ENCODE measurements at places on chromosomes 13 and 19. TPM values are rescaled to one million over a fixed set of nuclear protein-coding genes. Genes with fewer than 3 reads are reported as not detected.

DNA sequence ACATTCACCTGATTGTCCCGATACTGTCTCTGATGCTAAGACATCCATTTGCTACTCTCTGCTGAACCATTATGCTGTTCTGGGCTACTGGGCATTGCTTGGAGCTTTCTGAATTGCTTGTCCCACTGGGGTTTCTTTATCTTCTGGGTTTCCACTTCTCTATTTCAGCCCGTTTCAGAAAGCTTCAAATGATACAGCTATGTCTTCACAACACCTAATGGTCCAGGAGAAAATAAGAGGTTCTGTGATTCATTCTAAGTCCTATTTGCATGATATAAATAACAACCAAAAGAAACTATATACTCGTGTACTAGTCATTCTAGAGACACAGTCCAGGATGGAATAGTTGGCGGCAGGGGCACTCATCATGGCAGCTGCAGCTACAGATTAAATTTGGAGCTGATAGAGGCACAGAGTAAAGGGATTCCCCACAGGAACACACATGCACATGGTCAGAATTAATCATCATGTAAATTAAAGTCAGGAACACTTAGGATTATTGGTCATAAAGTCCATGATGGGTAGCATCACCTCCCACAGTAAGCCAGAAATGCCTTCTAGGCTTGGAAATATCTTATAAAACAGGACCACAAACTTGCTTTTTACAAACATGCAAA, 33.3 kb upstream of the SCEL start:
- no peaks in the 10 kb centered on the region for H3K36me3 ChIP-seq
- H3K27me3 ChIP-seq, result peaks cover 21% of the 10 kb centered on the region
- H3K4me1 ChIP-seq, result no peaks in the 10 kb centered on the region

- H3K4me3 ChIP-seq, result peak overlapping the region; percentile 99
- peak overlapping the region; percentile 87 for H3K27ac ChIP-seq
- peaks cover 53% of the 10 kb centered on the region for H3K36me3 ChIP-seq
- peaks cover 24% of the 10 kb centered on the region for H3K4me1 ChIP-seq
- no peaks in the 10 kb centered on the region for H3K27me3 ChIP-seq
Measured at GRCh38 chr19:57559008-57559403, 657 bp downstream of the ZNF550 start.

GRCh38 chr19:39083983-39084731, at the start of gene ACP7:
TSS of gene ACP7 (plus strand) at chr19:39084368. CDS start at chr19:39085270, 902 bp downstream.
- H3K27ac ChIP-seq, result peak within 1 kb of the TSS; percentile 31
- H3K4me3 ChIP-seq, result peak within 1 kb of the TSS; percentile 73
- no peak for DNase-seq
- H3K4me1 ChIP-seq, result peaks cover 12% of the 10 kb centered on the region

DNA sequence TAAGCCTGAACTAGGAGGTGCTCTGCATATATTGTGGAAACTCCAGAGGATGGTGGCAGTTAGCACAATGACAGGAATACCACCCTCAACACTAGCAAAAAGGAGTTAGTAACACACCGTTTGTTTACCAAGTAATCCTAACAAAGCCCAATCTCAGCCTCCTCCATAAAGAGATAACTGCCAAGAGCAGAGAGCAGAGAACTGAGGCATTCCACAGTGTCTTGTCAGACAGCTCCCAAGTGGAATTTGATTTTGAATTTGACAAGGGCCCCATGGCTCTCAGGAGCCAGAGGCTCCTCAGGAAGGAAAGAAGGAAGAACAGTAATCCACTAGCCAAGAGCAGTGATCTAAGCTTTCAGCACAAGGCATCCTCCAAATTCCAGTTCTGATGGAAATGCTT, 298.6 kb downstream of the DCLK1 start:
- H3K36me3 ChIP-seq, result no peaks in the 10 kb centered on the region
- no peak overlapping the region for H3K27ac ChIP-seq
- DNase-seq, result no peak
- no peak overlapping the region for H3K4me3 ChIP-seq
- H3K27me3 ChIP-seq, result no peaks in the 10 kb centered on the region

DNA sequence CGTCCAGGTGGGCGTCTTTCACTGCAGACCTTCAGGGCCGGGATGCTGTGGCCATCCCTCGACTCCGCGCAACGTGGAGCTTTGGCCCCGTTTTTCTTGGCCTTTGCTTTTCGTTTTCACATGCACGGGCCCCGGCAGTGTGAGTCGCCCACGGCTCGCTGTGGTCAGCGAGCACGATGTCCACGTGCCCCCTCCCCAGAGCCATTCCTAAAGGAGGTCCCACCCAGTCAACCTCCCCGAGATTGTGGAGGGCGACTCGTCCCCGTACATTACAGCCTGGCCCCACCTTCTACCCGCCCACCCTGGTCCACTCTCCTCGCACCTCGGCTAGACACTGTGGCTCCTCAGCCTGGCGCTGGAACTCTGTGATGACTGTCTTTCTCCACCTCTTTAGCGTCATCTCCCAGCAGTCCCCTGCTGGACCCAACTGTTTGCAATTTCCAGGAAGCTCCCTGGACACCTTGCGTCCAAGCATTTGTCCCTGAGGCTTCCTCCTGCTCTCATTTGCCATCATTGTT, 405 bp downstream of the ZNF446 start:
- peaks cover 11% of the 10 kb centered on the region for H3K4me1 ChIP-seq
- H3K27ac ChIP-seq, result peak overlapping the region; percentile 89
- no peak for DNase-seq
- H3K4me3 ChIP-seq, result peak overlapping the region; percentile 88

GRCh38 chr13:113633485-113633873, 24.5 kb downstream of the ATP4B start:
- no peaks in the 10 kb centered on the region for H3K4me1 ChIP-seq
- H3K27ac ChIP-seq, result no peak overlapping the region
- no peaks in the 10 kb centered on the region for H3K27me3 ChIP-seq

DNA sequence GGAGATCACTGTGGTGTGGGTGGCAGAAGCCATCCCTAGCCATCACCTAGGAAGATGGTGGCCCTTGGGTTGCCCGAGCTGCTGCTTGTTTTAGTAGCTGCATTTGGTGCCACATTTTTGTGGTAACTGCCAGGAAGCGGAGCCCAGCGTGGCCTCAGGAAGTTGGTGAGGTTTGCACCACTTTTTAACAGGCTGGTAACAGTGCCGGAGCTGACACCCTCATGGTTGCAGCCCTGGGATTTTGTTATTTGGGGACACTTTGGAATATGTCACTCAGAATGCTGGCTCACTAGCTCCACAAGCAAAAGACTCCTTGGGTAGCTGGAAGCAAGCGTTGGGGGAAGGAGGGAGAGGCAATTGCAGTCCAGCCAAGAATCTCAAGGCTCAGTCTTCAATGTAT, 22.1 kb downstream of the ACTN4 start:
- no peak for DNase-seq
- H3K27me3 ChIP-seq, result no peaks in the 10 kb centered on the region
- peak overlapping the region; percentile 81 for H3K4me3 ChIP-seq

The GPR12 gene
- not detected for total RNA-seq

GRCh38 chr13:110044551-110045111, 258.2 kb upstream of the IRS2 start:
- no peaks in the 10 kb centered on the region for H3K36me3 ChIP-seq
- H3K27ac ChIP-seq, result no peak overlapping the region
- no peaks in the 10 kb centered on the region for H3K4me1 ChIP-seq
- no peak overlapping the region for H3K4me3 ChIP-seq
- peaks cover 3% of the 10 kb centered on the region for H3K27me3 ChIP-seq
- no peak for DNase-seq

DNA sequence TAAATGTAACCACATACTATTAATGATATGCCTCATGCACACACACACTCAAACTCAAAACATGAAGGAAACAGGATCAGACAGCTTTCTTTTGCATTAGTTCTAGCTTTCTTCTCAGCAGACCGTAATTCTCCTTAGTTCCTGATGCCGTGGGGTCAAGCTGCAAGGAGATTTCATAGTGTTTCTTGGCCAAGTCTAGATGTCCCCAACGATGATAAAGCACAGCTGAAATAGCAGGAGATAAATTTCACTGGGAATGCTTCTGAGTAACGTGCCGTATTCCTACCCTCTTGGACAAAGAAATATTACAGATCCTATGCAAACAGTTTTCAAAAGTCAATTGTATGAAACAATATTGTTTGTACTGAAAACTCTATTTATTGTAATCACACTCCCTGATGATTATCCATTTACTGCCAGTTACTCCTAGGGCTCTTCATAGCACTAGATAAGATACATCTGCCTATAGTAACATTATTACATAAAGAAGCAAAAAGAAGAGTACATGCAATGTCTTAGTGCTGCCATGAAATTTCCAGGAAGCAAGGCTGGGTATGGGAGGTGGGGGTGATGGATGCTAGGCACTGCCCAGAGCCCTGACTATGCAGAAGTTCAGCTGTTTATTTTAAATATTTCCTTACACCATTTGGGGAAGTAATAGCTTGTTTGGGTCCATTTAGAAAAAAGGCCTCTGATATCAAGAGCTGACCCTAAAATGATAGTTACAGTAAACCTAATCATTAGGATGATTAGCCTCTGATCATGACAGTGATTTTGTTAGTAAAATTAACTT, 16.5 kb upstream of the GGACT start:
- no peak for DNase-seq
- no peak overlapping the region for H3K4me3 ChIP-seq
- peaks cover 26% of the 10 kb centered on the region for H3K4me1 ChIP-seq
- no peak overlapping the region for H3K27ac ChIP-seq
- H3K36me3 ChIP-seq, result no peaks in the 10 kb centered on the region

GRCh38 chr13:28031896-28032288, 43.4 kb upstream of the URAD start:
- H3K27ac ChIP-seq, result no peak overlapping the region
- no peak overlapping the region for H3K4me3 ChIP-seq
- DNase-seq, result no peak
- H3K27me3 ChIP-seq, result peaks cover 17% of the 10 kb centered on the region
- H3K36me3 ChIP-seq, result no peaks in the 10 kb centered on the region

- no peak overlapping the region for H3K27ac ChIP-seq
- no peak overlapping the region for H3K4me3 ChIP-seq
- H3K27me3 ChIP-seq, result peaks cover 10% of the 10 kb centered on the region
- peaks cover 6% of the 10 kb centered on the region for H3K4me1 ChIP-seq
- no peak for DNase-seq
Measured at GRCh38 chr13:109111141-109111540, 481.7 kb downstream of the MYO16 start.

DNA sequence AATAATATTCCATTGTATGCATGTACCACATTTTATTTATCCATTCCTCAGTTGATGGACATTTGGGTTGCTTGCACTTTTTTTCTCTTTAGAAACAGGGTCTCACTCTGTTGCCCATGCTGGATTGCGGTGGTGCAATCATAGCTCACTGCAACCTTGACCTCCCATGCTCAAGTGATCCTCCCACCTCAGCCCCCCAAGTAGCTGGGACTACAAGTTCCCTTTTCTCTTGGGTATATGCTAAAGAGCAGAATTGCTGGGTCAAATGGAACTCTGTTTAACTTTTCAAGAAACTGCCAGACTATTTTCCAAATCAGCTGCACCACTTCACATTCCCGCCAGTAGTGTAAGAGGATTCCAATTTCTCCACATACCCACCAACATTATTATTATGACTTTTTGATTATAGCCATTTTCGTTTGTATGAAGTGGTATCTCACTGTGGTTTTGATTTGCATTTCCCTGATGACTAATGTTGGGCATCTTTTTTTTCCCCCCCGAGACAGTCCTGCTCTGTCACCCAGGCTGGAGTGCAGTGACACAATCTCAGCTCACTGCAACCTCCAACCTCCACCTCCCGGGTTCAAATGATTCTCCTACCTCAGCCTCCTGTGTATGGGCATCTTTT, 7.6 kb upstream of the IPO5 start:
- no peaks in the 10 kb centered on the region for H3K4me1 ChIP-seq
- H3K27me3 ChIP-seq, result no peaks in the 10 kb centered on the region
- no peak overlapping the region for H3K27ac ChIP-seq

DNA sequence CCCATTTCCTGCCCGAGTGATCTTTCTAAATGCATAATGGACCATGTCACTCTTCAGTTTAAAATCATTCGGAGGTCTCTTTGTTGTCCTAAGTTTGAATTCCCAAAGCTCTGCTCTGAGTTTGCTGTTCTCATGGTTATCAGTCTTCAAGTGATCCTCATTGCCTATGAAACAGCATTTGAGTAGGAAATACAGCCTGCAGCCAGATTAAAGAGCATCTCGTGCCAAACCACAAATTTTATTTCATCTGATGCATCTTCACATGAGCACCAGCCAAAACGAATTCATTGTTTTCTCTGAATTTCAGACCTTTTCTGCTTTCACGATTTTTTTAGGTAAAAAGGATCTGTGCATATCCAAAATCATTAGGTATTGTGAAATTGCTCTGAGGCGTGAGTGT, 299.6 kb downstream of the TDRD3 start:
- no peaks in the 10 kb centered on the region for H3K36me3 ChIP-seq
- DNase-seq, result no peak
- H3K27me3 ChIP-seq, result no peaks in the 10 kb centered on the region
- no peak overlapping the region for H3K27ac ChIP-seq
- no peaks in the 10 kb centered on the region for H3K4me1 ChIP-seq

The ZFP14 gene
- 2.3 TPM for total RNA-seq

- H3K27ac ChIP-seq, result peak overlapping the region; percentile 100
- H3K4me3 ChIP-seq, result peak overlapping the region; percentile 99
- H3K27me3 ChIP-seq, result no peaks in the 10 kb centered on the region
- peaks cover 40% of the 10 kb centered on the region for H3K4me1 ChIP-seq
Measured at GRCh38 chr19:43596842-43597461, 557 bp downstream of the ZNF576 start.

The KCNK6 gene
- 3.7 TPM for total RNA-seq

DNA sequence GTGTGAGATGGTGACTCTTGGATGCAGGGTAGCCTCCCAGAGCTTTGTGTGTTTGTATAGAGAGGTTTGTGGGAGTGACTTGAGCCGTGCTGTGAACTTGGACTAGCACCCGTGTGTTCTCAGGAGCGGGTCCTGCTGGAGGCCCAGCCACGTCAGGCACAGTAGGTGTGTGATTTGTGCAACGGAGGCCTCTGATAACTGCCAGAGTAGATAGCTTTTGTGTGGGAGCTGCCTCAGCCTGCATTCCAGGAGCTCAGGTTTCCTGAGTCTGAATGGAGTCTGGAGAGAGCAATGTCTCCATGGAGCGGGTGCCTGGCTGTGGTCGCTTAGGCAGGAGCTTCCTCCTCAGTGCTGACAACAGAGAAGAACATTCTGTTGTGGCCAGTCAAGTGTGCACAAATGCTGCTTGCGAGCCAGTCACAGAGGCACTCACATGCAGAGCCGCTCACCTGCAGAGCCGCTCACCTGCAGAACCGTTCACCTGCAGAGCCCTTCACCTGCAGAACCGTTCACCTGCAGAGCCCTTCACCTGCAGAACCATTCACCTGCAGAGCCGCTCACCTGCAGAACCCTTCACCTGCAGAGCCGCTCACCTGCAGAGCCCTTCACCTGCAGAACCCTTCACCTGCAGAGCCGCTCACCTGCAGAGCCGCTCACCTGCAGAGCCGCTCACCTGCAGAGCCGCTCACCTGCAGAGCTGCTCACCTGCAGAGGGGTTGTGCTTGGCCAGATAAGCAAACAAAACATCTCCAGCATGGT, 32.6 kb downstream of the TFDP1 start:
- H3K27me3 ChIP-seq, result no peaks in the 10 kb centered on the region
- no peak for DNase-seq
- no peak overlapping the region for H3K4me3 ChIP-seq
- peaks cover 12% of the 10 kb centered on the region for H3K4me1 ChIP-seq
- H3K27ac ChIP-seq, result no peak overlapping the region

The C19orf18 gene
- total RNA-seq, result 0.74 TPM
